Activated CD4-positive, alpha-beta T cell treated with anti-CD3 and anti-CD28 coated beads for 48 hours (primary cell): ENCODE measurements at places on chromosomes 11 and 22.
A peak's percentile ranks its signal among the peaks of the same experiment; 100 is the strongest.

GRCh38 chr11:45252134-45252856 is 33.8 kb downstream of the SYT13 start:
- peak; percentile 55 for DNase-seq

DNA sequence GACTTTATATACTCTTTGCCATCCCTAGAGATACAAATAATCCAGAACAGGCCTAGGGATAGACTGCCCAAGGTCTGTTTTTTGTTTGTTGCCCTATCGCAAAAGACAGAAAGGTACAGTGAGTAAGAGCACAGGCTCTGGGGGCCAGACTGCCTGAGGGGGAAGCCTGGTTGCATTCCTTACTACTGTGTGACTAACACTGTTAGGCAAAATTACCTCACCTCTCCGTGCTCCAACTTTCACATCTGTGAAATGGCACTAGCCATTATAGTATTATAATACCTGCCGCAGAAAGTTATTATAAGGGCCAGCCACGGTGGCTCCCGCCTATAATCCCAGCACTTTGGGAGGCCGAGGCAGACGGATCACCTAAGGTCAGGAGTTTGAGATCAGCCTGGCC is 14.5 kb downstream of the SLC35F2 start:
- DNase-seq, result no peak

DNA sequence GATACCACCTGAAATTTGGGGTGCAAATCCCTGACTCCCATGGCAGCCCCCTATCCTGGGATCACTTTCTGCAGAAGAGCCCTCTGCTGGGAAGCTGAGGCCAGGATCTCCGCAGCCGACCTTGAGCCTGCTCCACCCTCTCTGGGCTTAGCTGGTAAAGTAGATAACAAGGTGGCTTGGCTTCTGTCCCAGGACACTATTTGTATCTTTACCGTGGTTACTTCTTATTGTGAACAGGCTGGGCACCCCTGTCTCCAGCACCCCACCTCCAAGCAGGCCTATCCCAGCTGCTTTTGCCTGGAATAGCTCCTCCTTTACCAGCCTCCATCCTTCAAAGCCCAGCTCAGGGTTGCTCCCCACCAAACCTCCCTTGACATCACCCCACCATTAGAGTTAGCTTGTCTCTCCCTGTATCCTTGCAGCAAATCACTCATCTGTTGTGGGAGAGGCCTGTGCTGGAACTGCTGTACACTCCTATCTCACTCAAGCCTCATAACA is 35.2 kb upstream of the P2RY2 start:
- no peak for DNase-seq

- no peak for DNase-seq
These were observed 239.5 kb downstream of the NTM start for GRCh38 chr11:131609921-131610320.

DNA sequence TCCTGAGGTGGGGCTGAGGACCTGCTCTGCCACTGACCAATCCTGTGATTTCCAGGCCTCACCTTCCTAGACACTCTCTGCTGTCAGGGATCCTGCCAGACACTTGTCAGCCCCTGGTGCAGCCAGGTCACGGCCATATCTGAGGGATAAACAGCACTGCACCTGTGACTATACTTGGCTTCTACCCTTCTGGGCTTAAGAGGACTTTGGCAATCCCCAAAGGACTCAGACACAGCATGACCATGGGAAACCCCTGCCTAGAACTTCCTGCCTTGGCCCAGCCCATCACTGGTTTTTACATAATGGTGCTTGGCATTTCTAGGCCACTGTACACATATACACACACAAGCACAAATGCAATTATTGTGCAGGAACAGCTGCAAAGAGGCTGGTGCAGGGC is 11.6 kb upstream of the OLFML1 start:
- no peak for DNase-seq

GRCh38 chr11:2837096-2837601 is 48.4 kb downstream of the CDKN1C start:
- no peak for DNase-seq

GRCh38 chr22:20816559-20816958 is 42.1 kb downstream of the PI4KA start:
- DNase-seq, result no peak

DNA sequence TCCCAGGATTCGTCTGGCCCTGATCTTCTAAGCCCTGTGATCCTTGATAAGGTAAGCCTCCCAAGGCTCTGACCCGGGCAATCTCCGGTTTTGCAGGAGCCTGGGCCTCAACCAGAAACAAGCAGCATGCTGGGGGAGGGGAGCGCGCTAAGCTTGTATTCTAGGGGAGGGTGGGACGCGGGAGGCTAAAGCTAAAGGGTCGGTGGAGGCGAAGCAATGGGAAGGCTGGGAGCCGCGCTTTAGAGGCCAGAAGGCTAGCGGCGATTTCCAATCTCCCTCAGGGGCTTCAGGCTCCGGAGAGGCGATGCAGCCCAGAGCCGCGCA is 753 bp downstream of the PTPN5 start:
- DNase-seq, result no peak

DNA sequence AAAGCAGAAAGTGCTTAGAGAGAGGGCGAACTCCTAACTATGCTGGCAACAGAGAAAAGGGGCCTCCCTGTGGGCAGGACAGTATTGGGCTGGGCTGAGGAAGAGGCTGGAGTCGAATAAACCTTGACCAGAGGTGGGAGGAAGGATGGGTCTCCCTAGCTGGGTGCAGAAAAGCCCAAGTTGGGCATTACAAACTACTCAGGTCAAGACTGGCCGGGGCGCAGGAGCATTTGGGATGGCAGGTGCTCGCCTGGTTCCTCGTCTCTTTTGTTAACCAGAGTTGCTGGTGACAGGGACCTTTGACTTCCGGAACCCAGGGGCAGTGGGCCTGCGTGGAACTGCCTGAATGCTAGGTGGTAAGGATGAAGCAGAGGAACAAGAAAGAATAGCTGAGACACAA is 80.3 kb upstream of the SHISAL1 start:
- DNase-seq, result no peak

DNA sequence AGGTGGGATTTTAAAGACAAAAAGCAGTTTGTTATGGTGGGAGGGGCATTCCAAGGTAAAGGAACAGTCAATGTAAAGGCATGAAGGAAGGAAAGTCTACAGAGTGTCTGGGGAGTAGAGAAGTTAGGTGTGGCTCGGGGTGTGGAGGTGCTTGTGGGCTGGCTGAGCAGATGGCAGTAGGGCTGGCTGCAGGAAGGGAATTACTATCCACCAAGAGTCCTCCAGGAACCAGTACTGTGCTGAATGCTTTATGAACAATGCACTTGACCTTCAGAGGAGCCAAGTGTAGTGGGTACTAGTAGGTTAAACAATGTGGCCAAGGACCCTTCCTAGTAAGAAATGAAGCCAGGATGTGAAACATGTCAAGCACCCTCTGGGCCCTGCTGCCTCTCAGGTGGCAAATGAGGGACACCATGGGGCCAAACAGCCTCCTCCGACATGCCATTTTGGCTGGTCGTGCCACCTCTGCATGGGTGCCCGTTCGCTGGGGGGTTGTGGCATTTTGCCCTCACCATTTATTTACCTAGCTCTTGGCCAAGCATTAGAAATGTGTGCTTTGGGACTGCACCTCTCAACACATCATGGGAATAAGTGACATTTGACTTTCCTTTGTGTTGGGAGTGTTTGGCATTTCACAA is 123.6 kb upstream of the TENM4 start:
- DNase-seq, result no peak

DNA sequence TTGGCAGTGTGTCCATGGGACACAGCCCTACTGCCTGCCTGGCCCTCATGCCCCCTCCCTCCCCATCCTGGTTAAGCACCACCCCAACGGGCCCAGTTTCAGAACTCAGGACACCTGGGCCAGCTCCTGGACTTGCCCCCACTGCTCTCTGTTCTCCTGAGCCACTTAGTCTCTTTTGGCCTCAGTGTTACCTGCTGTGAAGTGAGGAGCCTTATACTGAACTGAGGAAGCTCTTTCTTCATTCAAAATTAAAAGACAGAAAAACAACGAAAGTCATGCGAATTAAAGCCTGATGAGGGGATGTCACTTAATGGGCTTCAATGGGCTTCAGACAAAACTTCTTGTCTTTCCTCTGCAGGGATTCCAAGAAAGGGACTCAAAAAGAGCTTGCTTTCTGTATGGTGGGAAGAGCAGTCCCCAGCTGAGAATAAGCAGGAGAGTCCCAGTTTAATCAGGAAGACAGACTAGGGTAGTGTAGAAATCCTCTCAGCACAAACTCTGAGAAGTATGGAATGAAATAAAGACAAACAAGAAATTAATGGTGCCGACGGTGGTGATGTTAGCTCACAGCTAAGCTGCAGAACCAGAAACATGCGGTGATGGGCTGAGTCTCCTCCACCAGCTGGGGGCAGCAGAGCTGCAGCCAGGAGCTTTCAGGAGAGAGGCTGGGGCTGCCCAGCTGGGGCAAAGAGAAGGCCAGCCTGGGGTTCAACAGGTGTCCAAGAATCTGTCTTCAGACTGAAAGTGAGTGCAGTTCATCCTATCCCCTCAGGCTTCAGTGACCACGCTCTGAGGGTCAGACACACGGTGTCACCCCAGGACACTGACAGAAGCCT is 101.0 kb downstream of the GGTLC2 start:
- peak; percentile 62 for DNase-seq

GRCh38 chr11:19380375-19380774 is 139.6 kb upstream of the E2F8 start:
- no peak for DNase-seq

DNA sequence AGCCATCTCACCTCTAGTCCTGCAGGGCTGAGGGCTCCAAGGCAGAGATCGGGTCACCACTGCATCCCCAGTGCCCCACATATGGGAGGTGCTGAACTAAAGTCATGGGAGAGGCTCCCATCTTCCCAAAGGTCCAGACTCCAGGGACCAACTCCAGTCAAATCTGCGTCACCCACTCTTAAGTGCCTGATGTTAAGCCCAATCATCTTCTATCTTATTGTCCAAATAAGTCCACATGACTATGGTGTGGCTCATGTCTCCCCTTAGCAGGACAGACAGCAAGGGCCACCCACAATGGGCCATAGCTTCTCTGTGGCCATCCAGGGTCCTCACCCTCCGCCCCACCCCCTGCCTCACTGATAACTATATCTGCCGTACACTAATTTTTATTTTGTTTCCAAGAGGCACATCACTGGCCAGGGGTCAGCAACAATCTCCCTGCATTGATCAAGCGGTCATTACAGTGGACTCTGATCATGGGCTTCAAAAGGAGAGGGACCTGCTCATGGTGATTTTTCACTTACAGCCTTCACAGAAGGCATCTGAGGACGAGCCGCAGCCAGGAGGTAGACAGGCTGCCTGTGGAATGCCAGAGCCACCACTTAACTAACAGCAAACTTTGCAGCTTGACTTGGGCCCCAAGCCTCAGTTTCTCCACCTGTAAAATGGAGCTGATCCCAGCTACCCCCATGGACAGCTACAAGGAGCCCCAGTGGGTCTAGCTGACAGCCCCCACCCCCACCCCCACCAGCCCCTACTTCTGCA is 23.3 kb downstream of the MYH9 start:
- DNase-seq, result no peak

DNA sequence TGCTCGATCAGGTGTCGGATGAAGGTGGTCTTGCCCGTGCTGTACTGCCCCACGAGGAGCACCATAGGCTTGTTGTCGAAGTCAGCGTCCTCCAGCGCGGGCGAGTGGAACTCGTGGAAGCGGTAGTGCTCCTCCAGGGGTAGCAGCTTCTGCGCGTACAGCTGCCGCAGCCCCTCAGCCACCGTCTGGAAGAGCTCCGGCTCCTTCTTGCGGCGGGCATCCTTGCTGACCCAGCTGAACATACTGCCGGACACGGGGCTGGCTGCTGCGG is 263 bp downstream of the EHD1 start:
- DNase-seq, result no peak

DNA sequence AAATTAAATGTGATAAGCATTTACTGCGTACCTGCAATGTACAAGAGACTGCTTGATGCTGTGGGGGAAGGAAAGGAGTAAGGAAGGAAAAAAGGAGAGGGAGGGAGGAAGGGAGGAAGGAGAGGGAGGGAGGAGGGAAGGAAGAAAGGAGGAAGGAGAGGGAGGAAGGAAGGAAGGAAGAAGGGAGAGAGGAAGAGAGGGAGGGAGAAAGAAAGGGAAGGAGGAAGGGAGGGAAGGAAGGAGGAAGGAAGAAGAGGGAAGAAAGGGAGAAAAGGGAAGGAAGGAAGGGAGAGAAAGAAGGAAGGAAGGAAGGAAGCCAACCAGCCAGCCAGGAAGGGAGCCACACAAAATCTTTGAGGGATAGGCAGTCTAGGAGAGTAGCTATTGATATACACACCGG is 44.0 kb upstream of the MYO18B start:
- DNase-seq, result no peak

- no peak for DNase-seq
These were observed 4.1 kb downstream of the OLFML1 start for GRCh38 chr11:7489376-7489775.

DNA sequence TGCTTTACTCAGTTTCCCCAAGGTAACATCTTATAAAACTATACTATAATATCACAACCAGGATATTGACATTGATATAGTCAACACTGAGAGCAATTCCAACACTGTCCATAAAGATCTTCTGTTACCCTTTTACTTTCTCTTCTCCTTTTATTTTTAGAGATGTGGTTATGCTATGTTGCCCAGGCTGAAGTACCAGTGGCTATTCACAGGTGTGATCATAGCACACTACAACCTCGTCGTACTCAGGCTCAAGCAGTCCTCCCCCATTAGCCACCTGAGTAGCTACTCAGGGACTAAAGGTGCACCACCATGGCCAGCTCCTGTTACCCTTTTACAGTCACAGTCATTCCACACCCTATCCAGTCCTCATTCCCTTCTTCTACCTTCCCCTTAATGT is 119.7 kb downstream of the CWF19L2 start:
- no peak for DNase-seq

- peak; percentile 50 for DNase-seq
These were observed 17.5 kb downstream of the FGF3 start for GRCh38 chr11:69801513-69802335.

GRCh38 chr22:36899498-36899897 is 13.9 kb upstream of the CSF2RB start:
- no peak for DNase-seq

GRCh38 chr11:134349802-134350355 is 18.1 kb downstream of the GLB1L2 start:
- no peak for DNase-seq

- no peak for DNase-seq
These were observed 13.8 kb downstream of the SEC14L3 start for GRCh38 chr22:30457981-30458380.

- peak; percentile 95 for DNase-seq
These were observed at the start of gene CEP126 for GRCh38 chr11:101914738-101915426. Gene CEP126, plus strand, starts transcription at chr11:101915010. Its CDS starts 275 bp downstream, at chr11:101915285.

- no peak for DNase-seq
These were observed 18.1 kb downstream of the CKAP5 start for GRCh38 chr11:46827995-46828394.

GRCh38 chr11:45361551-45361950 is 75.4 kb upstream of the SYT13 start:
- DNase-seq, result no peak

GRCh38 chr11:123473941-123474677 is 44.0 kb downstream of the GRAMD1B start:
- no peak for DNase-seq
